ENCODE measurements at places on chromosomes 6 and 20. TPM values are rescaled to one million over a fixed set of nuclear protein-coding genes. Genes with fewer than 3 reads are reported as not detected.

Gene FRMD1
- not detected for total RNA-seq

Gene PPP1R14C
- 0.32 TPM for total RNA-seq

Gene NINL
- total RNA-seq: 1.0 TPM

Gene SLC22A3
- total RNA-seq: not detected

Gene TGM3
- not detected for total RNA-seq

Gene COL12A1
- not detected for total RNA-seq

GRCh38 chr6:41584205-41584604 is 38.0 kb downstream of the FOXP4 start:
- no peak for DNase-seq

DNA sequence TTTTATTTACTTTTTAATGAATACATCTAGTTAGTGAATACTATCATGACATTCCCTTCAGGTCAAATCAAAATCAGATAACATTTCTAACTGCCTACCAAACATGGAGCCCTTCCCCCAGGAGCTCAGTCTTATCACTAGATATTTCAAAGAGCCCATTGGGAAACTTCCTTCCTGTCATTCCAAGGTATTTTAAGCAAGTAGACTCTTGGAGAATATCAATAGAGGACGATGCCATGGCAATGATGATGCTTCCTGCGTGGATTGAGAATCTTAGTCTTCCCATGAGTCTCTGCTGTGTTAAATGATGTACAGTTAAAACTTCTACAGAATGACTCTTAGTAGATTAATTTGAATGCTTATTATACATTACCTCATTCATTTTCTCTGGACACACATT is 384.9 kb downstream of the CENPW start:
- no peak for DNase-seq

DNA sequence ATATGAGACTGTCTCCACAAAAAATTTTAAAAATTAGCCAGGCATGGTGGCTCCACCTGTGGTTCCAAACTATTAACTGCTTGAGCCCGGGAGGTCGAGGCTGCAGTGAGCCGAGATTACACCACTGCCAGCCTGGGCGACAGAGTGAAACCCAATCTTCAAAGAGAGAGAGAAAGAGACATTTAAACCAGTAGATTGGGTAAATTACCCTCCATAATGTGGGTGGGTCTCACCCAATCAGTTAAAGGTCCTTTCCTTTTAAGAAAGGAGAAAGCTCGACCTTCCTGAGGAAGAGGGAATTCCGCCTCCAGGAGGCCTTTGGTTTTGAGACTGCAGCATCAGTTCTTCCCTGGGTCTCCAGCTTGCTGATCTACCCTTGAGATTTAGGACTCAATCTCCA is 25.2 kb upstream of the SCML4 start:
- DNase-seq: no peak

DNA sequence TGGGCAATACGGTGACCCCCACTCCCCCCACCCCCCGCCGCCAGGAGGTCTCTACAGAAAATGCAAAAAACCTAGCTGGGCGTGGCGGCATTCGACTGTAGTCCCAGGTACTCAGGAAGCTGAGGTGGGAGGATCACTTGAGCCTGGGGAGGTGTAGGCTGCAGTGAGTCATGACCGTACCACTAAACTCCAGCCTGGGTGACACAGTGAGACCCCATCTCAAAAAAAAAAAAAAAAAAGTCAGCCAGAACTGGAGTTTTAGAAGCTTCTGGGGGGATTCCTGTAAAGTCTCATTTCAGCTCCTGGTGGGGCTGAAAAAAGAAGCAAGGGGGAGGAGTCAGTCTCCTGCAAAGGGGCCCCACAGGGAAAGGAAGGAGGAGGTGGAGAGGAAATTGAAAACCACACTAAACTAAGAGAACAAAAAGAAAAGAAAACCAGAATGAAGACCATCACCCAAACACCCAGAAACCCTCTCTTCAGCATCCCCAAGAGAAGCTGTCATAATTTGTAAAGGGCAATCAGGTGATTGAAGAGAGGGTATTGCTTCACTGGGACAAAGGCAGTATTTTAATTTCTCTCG is 50.4 kb downstream of the NOL4L start:
- DNase-seq: no peak

DNA sequence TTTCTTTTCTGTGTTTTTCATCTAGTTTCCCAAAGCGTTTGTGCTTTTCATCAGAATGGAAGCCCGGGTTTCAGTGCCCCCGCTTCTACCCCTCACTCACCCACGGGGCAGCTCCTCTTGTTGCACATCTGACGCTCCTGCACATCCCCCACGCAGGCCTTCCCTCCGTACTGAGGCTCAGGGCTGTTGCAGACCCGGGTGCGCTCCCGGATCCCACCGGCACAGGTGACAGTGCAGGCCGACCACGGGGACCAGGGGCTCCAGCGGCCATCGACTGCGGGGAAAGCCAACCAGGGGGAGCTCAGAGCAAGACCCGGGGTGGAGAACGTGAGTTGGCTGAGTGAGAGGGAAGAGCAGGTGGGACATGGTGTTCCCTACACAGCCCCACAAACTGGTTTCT is 19.0 kb downstream of the THBS2 start:
- no peak for DNase-seq

DNA sequence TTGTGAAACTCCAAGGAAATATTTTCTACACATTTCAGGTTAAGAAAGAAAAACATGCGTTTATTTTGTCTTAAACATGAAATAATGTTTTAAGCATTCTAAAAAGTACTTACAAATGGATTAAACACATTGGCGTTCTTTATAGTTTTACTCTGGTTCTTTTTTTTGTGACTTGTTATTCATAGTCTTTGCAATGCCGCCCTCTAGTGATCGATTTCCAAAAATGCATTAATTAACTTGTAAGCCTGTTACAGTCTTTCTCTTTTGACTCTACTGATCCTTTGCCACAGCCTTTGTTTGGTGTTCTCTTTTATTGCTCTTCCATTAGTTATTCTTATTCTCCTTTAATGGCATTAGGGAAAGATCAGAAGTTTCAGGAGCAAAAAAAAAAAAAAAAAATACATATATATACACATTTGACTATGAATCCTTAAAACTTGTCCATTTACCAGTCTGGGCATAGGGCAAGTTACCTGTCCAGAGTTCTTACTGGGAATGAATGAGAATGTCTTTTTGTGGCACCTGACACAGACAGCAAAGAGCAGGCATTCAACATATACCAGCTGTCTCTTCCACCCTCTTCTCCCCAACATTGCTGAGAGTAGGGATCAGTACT is 59.9 kb downstream of the MACROD2 start:
- no peak for DNase-seq

DNA sequence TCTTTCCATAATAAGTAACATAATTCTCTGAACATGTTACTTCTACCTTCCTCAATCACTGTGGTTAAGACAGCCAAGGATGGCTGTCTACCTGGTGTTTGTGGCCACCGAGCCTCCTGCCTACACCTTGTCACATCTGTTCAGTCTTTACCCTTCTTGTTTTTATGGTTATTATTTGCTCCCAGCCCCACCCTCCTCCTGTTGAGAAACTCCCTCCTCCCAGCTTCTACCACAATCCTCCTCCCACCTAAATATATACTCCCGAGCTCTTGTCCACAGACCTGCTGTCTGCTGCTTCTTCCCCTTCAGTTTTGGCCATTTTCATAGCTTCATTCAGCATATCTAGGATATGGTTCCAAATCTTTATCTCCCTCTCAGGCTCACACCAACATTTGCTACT is 35.7 kb upstream of the GABRR1 start:
- DNase-seq: no peak

DNA sequence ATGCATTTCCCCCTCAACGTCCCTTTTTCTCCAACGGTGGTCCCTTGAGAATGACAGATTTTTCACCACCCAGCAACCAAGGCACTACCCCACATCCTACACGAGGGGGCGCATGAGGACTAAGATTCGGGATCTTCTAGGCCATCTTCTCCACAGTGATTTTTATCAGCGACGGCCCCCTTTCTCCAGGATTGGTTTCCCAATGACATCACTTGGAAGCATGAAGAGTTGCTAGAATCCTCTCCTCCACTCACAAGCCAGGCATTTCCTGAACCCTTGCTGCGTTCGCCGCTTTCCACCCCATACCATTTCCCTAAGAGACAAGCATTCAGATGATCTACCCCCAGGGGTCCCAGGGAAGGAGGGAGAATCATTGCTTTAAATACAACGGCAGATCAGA is 252.0 kb downstream of the HIVEP2 start:
- DNase-seq: peak; percentile 42

- no peak for DNase-seq
Observed at GRCh38 chr6:157879034-157879872, 56.2 kb downstream of the SNX9 start.
